ENCODE measurements at places on chromosomes 16 and 17.
A peak's percentile ranks its signal among the peaks of the same experiment; 100 is the strongest.

DNA sequence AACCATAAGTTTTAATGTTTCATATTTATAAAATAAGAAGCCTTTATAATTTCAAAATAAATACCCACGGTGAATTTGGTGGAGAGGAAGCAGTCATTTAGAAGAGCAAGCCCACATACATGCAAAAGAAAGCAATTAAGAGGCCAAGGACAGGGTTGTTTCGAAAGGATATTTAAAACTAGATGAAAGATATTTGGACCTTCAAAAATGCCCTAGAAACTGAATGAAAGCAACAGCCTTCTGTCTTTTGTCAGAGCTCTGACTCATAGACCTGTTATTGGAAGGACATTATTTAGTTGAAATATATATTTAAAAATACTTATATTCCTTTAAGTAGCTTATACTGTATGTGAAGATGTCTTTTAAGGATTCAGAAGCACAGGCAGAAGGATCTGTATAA lies 8.6 kb upstream of the METTL9 start:
- no peak for DNase-seq

GRCh38 chr17:887551-888209 lies 91.9 kb downstream of the NXN start:
- DNase-seq = no peak

DNA sequence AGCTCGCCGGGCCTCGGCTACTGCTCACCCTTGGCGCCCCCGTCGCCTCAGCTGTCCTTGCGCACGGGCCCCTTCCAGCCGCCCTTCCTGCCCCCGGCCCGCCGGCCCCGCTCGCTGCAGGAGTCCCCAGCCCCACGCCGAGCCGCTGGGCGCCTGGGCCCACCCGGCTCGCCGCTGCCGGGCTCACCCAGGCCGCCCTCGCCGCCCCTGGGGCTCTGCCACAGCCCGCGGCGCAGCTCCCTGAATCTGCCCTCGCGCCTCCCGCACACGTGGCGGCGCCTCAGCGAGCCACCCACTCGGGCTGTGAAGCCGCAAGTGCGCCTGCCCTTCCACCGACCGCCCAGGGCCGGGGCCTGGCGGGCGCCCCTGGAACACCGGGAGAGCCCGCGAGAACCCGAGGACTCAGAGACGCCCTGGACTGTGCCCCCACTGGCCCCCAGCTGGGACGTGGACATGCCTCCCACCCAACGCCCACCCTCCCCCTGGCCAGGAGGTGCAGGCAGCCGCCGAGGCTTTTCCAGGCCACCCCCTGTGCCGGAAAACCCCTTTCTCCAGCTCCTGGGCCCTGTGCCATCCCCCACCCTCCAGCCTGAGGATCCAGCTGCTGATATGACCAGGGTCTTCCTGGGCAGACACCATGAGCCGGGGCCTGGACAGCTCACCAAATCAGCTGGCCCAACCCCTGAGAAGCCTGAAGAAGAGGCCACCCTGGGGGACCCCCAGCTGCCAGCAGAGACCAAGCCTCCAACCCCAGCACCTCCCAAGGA lies 12.8 kb downstream of the MYO15A start:
- DNase-seq = no peak

- no peak for DNase-seq
Measured at GRCh38 chr17:68657166-68657565, 56.0 kb upstream of the FAM20A start.

- no peak for DNase-seq
Measured at GRCh38 chr17:4584917-4585637, 748 bp downstream of the SMTNL2 start.

DNA sequence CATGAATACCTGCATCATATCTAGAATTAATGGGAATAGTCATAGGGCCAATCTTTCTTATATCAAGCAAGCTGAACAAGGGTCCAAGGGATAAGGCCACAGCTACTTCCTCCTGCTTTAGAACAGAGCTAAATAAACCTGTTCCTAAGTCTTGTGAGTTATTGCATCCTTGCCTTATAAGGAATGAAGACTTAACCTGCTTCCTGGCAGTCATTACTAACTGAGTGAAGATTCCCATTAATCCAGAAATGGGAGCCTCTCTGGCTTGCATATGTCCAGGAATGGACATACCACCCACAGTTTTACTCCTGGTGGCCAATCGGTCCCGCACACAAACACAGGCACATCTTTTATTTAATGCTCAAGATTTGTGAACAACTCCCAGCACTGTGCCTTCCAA lies 35.9 kb upstream of the SKAP1 start:
- DNase-seq = no peak

- DNase-seq = peak; percentile 41
Measured at GRCh38 chr16:23949630-23950290, 114.0 kb downstream of the PRKCB start.

DNA sequence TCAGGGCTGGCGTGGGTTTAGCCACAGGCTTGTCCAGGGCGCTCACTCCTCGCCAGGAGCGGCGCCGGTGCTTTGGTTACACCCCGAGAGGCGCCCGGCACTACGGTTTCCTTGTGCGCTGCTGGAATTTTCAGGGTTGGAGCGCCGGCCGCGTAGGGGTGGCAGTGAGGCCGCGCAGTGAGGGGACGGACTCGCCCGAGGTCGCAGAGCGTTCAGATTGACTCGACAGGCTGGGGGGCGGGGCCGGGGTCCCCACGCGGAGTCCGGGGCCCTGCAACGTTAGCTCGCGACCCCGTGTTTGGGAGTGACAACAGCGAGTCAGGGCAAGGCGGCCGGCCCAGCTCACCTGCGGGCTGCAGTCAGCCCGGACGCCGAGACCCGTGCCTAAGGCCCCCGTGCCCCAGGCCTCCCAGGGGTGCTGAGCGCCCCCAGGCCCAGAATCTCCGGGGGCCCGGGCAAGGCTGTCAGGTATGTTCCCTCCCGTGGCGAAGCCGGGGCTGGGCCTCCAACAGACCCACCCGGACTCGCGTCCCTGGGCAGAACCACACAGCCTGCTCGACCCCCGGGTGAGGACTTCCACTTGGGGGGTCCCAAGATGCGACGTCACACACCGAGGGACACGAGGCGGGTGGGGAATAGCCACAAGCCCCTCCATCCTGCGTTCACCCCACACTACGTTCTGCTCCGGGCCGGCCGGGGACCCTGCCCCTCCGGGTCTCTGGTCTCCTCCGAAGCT lies 1.3 kb upstream of the ACTG1 start:
- DNase-seq = peak; percentile 54

- DNase-seq = no peak
Measured at GRCh38 chr16:11316331-11317015, 28.8 kb upstream of the RMI2 start.

DNA sequence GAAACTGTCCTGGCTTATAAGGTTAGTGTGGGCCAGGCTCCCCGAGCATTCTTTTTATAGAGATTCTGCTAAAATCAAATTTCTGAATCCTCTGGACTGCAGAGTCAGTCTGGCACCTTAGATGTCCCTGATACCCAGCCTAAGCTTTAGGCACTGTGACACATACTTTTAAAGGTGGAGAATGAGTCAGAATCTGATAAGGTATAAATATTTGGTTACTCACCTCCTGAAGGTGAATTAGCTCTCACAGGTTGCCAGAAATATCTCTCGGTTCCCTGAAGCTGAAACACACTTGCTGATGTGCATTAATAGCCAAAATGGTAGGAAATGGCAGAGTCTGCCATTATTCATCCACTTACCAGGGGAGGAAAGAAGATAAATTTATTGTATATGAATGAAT lies 446.9 kb downstream of the UTP18 start:
- no peak for DNase-seq

GRCh38 chr16:75429621-75430403 lies 3.5 kb downstream of the CFDP1 start:
- DNase-seq = no peak
